ENCODE measurements at places on chromosomes 16 and 17.
A peak's percentile ranks its signal among the peaks of the same experiment; 100 is the strongest.

DNA sequence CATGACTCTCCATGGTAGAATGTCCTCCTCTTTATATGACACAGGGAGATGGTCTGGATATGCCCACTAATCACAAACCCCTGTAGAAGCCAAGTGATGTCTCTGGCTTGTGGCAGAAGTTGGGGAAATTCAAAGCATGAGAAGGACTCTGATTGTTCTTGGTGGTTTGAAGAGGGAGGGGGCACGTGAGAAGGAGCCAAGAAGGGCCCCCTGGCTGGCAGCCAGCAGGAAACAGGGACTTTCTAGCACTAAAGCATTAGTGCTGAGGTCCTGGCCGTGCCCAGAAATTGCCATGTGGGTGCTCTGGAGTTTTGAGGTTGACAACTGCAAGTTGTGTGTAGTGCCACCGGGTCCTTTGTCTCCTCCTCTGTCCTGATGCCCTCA is 199.9 kb downstream of the LGALS9B start:
- DNase-seq = no peak

DNA sequence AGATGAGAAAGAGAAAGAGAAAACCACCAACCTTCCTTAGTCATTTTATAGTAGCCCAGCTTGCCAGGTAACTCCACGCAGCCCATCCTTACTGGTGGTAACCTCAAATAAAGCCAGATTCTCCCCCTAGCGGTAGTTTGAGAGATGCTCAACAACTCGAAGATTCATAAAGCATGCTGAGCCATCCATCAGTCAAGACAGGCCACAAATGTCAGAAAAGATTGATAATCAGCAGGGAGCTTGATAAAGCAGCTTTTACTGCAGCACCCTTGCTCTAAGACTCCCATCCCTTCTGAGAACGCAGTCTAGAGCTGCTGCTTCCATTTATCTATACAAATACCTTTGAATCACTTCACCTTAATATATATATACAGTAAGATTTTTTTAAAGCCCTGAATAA is 451.5 kb upstream of the HSBP1 start:
- no peak for DNase-seq

DNA sequence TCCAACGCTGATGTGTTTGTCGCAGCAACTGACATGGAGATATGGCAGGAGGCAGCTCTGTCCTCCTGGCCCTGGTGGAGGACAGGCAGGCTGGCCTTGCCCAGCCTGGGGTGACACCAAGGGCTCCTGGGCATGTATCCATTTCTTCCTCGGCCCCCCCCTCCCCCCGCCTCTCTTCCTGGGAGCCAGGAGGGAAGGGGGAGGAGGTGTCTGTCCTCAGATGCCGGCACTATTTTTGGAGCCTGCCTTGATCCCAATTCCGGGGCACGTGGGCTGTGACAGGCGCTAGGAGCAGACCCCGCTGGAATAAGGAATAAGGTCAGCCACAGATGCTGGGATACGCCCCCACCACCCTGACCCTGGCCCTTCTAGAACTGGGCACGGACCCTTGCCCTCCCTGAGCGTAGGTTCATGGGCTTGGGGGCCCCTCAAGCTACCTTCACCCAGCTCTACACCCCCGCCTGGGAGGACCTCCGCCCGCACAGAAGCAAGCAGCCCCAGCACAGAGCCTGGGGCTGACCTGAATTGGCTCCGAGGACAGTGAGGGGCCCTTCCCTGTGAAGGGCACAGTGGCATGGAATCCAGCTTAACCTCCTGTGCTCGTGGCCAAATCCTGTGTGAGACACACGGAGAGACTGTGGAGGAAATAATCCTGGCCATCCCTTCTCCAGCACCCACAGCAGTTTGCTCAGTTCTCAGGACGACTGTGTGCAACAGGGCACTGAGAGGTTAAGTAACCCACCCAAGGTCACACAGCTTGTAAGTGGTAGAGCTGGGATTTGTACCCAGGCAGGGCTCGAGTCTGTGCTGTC is 24.1 kb downstream of the SEC14L5 start:
- no peak for DNase-seq

- DNase-seq = no peak
These were observed 4.8 kb downstream of the CACNG1 start for GRCh38 chr17:67049025-67049739.

- DNase-seq = no peak
These were observed 9.3 kb upstream of the USP7 start for GRCh38 chr16:8972843-8973586.

- peak; percentile 22 for DNase-seq
These were observed 78.7 kb upstream of the GPRC5B start for GRCh38 chr16:19963301-19963700.

- DNase-seq = no peak
These were observed 28.2 kb upstream of the CLEC18B start for GRCh38 chr16:74449470-74449869.

DNA sequence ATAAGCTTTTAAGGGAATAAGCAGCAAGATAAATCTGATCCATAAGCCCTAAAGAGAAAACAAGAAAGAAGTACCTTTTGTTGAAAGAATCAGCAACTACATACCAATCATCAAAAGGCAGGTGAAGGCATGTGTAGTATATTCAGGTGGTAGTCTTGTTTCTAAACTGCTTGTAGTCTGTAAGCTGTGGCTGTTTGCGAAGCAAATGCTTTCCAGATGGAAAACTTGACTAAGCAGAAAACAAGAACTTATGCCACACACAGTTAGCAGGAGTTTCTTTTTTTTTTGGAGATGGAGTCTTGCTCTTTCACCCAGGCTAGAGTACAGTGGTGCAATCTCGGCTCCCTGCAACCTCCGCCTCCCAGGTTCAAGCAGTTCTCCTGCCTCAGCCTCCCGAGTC is 5.7 kb downstream of the CBX1 start:
- DNase-seq = no peak

DNA sequence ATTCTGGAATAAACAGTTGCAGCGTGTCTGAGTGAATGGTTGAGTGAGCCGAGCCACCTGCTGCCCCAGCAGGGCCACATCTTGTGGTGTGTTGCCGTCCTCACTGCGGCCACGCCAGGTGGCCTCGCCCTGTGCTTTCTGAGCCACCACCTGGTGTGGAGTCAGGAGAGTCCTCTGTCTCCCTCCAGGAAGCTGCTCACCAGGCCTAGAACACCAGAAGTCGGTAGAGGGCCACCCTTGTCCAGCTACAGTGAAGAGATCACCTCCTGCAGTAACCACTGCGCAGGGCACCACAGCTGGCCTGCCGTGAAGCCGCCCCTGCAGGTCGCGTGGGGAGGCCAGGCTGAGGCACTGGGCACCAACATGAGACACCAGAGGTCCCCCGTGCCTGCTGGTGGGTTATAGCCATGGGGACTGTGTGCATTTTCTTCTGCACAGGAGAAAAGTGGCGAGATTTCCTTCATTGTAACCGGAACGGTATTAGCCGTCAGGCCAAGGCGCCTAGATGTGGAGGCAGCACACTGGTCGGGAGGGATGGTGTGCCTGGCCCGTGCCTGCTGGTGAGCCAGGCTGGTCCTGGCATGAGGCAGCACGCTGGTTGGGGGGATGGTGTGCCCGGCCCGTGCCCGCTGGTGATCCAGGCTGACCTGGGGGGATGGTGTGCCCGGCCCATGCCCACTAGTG is 28.9 kb upstream of the FOXK2 start:
- DNase-seq = no peak

GRCh38 chr16:53792161-53792951 is 88.4 kb downstream of the FTO start:
- no peak for DNase-seq

GRCh38 chr17:77131904-77132303 is 8.9 kb upstream of the SEC14L1 start:
- DNase-seq = no peak

DNA sequence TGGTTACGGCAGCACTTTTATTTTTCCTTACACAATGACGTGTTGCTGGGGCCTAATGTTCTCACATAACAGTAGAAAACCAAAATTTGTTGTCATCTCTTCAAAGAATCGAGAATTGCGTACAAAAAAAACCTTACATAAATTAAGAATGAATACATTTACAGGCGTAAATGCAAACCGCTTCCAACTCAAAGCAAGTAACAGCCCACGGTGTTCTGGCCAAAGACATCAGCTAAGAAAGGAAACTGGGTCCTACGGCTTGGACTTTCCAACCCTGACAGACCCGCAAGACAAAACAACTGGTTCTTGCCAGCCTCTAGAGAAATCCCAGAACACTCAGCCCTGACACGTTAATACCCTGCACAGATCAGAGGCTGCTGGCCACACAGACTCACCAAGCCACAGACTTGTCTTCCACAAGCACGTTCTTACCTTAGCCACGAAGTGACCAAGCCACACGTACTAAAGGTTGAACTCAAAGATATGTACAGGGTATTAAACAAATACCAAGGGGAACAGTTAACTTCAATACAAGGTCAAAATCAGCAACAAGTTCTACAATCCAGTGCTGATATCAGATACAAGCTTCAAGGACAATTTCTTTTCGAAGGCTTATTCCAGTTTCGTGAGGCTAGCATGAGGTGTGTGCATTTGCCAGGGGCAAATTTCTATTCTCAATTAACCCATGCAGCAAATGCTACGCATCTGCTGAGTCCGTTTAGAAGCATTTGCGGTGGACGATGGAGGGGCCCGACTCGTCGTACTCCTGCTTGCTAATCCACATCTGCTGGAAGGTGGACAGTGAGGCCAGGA is 2.4 kb downstream of the ACTG1 start:
- no peak for DNase-seq

GRCh38 chr17:40535924-40536294 is 29.4 kb downstream of the CCR7 start:
- no peak for DNase-seq

DNA sequence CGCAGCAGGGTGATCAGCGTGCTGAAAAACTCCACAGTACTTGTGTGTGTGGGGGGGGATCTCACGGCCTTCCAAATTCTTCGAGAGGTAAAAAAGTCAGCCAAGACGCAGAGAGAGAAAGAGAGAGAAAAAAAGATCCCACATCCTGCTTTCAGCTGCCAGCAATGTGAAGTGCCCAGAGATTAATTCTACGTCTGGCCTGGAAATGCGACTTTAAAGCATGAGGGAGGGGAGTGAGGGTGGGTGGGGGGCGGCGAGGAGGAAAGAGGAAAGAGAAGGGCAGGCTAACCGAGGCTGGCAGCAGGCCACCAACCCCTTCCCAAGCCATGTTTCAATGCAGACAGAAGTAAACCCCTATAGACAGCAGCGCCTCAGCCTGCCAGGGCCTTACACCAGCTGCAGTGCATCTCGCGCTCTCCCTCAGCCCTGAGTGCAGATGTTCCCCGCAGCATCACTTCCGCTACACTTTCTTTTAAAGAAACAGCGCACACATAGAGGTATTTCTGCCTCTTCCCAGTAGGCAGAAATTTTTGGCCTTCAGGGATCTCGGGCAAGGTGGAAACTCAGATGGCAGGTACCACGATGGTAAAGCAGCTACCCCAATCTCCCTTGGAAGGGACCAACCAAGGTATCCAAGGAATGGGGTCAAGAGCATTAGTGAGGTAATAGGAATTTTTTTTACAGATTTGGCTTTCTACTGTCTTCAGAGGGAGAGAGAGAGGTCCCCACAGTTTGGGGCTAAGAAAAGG is 87.8 kb downstream of the SMG6 start:
- peak; percentile 75 for DNase-seq

DNA sequence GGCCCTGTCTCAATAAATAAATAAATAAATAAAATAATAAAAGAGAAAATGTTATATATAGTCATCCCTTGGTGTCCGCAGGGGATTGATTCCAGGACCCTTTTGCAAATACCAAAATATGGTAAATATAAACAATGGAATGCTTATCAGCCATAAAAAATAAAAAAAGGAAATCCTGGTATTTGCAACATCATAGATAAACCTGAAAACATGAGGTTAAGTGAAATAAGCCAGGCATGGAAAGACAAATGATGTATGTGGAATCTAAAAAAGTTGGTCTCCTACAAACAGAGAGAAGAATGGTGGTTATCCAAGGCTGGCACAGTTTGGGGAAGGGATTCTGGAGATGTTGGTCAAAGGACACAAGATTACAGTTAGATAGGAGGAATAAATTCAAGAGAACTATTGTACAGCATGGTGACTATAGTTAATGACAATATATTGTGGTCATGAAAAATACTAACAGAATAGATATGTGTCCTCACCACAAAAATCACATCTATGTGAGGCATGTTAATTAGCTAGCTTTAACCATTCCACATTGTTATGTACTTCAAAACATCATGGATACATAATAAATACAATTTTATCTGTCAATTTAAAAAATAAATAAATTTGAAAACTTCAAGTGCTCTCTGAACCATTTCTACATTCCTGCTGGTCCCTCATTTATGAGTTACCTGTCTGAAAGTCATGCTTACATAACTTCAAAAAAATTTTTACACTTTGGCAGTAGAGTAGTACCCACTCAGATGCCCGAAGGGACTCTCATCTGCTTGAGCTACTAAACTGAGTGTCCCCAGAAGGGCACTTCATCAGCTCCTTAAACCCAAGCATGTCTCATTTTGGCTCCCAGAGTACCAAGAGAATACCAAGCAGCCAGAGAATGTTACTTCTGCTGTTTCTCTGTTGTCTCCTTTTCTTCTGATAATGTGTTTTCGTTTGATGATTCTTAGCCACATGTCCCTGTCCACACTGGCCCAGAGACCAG is 26.6 kb downstream of the N4BP1 start:
- DNase-seq = no peak

DNA sequence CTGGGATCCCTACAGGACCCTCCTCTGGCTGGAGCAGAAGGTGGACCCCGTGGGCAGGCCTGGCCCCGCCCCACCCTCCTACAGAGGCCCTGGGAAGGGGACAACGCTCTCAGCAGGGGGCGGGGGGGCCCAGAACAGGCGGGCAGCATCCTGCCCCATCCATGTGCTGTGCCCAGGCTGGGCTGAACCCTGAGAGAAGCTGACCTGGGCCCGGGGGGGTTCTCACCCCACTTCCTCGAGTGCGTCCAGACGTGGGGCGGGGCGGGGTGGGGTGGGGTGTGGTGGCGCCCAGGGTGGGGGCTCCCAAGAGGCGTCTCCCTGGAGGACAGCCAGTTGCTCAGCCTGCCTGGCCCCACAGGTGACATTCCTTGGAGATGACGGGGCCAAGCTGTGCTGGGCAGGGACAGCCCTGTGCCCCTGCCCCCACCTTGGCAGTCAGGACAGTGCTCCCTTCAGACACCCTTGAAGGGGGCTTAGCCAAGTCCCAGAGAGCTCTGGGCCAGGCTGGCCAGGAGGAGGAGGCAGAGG is 390 bp upstream of the UNC13D start:
- no peak for DNase-seq

- no peak for DNase-seq
These were observed 22.6 kb downstream of the SLC39A11 start for GRCh38 chr17:73069841-73070240.

- DNase-seq = no peak
These were observed 38.2 kb downstream of the KSR1 start for GRCh38 chr17:27494192-27495091.

- no peak for DNase-seq
These were observed 7.1 kb downstream of the RAP1GAP2 start for GRCh38 chr17:2803386-2803785.

- DNase-seq = no peak
These were observed 654 bp downstream of the WFDC1 start for GRCh38 chr16:84295203-84295860.

DNA sequence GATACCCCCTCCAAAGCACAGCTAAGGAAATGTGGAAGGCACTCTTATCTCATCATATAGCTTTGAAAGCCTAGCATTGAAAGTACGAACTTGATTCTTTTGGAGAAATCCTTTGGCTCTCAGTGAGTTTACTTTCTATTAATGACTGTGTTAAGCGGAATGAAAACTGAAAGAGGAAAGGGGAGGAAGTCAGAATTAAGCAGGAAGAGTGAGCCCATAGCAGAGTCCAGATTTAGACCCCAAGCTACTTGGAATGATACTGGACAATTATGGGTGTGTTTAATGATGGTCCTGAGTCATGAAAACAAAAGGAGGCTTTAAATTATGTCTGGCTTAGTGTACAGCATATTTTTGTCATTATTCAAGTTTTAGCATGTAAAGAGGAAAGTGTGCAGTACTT is 42.2 kb downstream of the TENT4B start:
- DNase-seq = no peak

All from mesothelial cell of epicardium (in vitro differentiated cells).